GM10248 (cell line): ENCODE measurements at places on chromosomes 2 and 18.

DNA sequence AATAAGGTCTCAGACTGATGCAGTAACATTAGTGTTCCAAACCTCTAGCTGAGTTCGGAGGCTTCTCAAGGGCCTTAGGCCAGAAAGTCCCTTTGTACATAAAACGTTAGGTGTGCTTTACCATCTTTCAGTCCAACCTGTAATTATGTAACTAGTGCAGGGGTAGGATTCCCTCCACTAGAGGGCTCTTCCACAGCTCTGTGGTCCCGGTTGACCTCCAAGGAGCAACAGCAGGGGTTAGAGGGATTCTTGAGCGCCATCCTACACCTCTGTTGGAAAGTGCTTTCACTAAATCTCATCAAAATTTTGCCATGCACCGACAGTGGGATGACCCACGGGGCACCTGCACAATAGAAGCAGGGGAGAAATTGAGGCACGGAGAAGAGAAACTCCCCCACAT lies 155.8 kb upstream of the LRP1B start:
- peak; percentile 23 for DNase-seq

DNA sequence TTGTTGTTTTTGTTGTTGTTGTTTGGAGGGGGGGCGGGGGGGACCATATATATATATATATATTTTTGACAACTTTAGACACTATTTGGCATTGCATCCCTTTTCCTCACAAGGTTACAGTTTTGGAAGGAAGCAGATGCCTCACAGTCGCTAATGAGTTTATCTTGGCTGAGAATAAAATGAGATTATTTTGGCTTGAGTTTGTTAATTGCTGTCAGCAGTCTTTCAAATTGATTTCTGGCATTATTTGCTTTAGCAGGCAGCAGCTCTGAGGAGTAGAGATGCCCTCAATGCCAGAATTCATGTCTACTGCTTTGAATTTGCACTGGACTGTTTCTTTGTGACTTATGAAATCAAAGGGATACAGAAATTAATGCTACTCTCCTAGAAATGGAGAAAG lies 595.2 kb upstream of the HNMT start:
- no peak for DNase-seq

DNA sequence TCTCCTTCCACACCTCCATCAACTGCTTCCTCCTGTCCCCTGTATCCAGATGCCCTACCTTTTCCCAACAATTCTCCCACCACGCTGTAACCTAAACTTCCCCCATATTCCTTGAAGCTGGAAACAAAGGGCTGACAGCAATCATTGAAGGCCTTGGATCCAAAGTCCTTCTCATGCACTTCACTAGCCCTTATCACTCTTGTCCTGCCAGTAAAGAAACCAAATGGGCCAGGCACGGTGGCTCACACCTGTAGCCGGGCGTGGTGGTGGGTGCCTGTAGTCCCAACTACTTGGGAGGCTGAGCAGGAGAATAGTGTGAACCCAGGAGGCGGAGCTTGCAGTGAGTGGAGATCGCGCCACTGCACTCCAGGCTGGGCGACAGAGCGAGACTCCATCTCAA lies 11.9 kb upstream of the ADNP2 start:
- DNase-seq = no peak

- no peak for DNase-seq
Measured at GRCh38 chr2:199962203-199962602, 6.8 kb downstream of the MAIP1 start.

- DNase-seq = no peak
Measured at GRCh38 chr2:49261781-49262180, 107.5 kb upstream of the FSHR start.

GRCh38 chr2:208025814-208026184 lies 472 bp upstream of the PLEKHM3 start:
- DNase-seq = peak; percentile 34

- no peak for DNase-seq
Measured at GRCh38 chr2:109428841-109429566, 184.8 kb downstream of the SEPTIN10 start.

DNA sequence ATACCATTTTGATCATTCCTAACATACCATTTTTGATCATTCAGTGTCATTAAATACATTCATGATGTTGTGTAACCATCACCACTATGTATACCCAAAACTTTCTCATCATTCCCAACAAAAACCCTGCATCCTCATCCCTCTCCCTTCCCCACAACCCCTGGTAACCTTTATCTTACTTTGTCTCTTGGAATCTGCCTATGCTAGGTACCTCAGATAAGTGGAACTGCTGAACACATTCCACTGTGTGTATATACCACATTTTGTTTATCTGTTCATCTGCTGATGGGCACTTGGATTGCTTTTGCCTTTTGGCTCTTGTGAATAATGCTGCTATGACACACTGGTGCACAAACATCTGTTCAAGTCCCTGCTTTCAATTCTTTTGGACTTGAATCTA lies 83.8 kb upstream of the TFCP2L1 start:
- DNase-seq = no peak

DNA sequence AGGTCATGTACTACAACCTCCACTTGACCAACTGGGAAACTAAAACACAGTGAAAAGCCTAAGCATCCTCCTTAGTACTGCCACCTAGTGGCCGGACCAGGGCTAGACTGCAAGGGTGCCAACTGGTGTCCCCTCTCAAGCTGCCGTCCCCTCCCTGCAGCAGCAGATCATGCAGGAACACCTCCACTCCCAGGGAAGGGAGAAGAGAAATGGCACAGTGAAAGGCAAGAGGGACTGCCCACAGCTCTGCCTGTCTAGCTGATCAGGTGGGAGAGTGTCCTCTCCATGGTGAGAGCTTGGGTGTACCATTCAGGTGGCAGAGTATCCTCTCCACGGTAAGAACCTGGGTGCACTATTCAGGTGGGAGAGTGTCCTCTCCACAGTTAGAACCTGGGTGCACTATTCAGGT lies 78.1 kb downstream of the AAK1 start:
- peak; percentile 76 for DNase-seq

GRCh38 chr18:22726469-22726868 lies 206.7 kb upstream of the RBBP8 start:
- DNase-seq = no peak

DNA sequence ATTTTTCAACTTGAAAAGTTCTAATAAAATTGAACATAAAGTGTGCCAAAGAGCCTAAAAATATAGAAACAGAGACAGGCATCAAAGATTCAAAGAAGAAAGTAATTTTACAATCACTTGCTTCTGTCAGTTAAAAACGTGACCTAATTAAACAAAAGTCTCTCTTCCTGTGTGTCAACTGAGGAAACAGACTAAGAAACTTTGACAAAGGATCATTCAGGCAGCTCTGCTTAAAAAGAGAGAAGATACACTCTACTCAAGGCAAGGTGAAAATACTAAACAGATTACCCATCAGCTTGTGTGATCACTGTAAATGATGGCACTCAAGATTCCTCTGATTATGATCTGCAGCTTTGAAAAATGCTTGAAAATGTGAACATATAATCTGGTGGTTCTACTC lies 47.8 kb downstream of the DYM start:
- DNase-seq = no peak

DNA sequence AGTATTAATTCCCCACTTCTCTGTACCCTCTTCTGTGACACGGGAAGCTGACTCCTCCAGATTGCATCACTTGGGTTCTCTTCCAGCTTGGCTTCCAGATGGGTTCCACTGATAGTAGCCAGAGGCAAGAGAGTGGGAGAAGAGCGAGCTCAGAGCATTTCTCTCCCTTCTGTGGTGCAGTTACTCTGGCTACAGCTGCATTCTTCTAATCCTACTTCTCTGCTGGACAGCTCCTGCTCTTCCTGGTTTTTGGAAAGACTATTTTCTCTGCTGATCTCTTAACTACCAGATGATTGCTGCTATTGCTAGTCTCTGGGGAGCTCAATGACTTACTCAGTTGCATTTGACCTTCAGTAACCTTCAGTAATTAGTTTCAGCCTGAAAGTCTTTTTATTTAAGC lies 187.5 kb upstream of the MAP2 start:
- no peak for DNase-seq

- DNase-seq = no peak
Measured at GRCh38 chr2:164824872-164825271, 16.8 kb downstream of the COBLL1 start.

- peak; percentile 14 for DNase-seq
Measured at GRCh38 chr2:120204022-120204405, 19.2 kb downstream of the TMEM185B start.

- DNase-seq = no peak
Measured at GRCh38 chr2:238761868-238762267, 86.0 kb upstream of the TWIST2 start.

- DNase-seq = no peak
Measured at GRCh38 chr18:2706903-2707302, 51.4 kb downstream of the SMCHD1 start.
